ENCODE measurements at places on chromosomes 2 and 18.

GRCh38 chr2:48541666-48542389, 11.9 kb downstream of the STON1 start:
- DNase-seq: no peak

DNA sequence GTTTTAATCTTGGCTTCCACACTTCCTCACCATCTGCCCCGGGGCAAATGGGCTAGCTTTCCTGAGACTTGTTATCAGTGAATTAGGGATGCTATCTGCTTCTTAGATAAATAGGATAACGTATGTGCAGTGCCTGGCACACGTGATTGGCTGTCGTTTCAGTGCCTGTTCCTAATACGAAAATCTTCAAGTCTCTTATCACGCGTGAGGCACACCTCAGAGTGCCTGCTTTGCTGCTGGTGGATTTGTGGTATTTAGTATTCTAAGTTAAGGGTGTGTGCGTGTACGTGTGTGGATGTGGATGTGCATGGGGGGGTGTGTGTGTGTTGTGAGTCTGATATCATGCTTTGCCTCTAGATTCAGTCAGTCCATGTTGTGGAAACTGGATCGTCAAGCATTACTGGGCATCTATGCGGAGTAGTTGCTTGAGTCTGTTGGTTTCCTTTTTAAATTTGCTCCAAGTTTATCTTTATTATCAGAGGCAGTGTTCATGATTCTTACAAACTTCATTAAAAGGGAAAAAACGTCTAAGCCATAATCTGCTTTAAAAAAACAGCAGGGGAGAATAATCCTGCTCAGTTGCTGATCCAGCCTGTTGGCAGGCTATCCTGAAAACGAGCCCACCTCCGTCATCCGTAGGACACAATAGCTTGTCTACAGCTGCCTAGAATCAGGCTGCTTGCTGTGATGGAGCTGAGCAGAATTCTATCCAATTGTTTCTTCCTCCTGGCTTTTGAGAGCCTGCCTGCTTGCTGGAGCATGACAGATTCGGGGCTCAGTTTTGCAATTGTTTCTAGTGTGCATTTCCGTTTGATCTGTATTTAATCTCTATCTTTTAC, 6.6 kb downstream of the SH3RF3 start:
- DNase-seq: no peak

DNA sequence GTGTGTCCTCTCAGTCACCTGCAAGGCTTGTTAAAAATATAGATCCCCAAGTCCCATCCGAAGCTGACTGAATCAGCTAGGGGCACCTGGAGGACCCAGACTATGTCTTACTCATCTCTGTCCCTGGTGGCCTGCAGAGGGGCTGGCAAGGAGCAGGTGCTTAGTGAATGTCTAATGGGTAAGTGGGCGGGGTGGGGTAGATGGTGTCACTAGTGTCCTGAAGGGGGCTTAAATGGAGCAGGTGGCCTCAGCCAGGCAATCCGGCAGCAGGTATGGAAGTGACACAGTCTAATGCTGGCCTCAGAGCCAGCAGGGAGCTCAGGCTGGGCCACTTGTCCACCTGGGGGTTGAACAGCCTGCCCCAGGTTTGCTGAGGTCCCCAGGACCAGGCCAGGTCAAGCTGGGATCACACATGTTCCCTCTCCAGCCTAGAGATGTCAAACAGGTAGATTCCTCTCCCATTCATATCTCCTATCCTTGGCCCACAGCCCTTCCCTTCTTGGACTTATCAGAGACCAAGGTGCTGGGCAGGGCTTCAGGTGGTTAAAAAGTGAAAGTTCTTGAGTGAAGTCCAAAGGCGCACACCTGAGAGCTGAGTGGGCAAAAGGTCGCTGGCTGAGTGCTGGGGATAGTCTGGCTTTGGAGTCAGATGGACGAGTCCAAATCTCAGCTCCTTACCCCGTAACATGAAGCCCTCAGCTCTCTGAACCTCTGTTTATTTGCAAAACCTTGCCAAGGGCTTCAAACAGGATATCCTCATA, 1.7 kb downstream of the STEAP3 start:
- DNase-seq: no peak

DNA sequence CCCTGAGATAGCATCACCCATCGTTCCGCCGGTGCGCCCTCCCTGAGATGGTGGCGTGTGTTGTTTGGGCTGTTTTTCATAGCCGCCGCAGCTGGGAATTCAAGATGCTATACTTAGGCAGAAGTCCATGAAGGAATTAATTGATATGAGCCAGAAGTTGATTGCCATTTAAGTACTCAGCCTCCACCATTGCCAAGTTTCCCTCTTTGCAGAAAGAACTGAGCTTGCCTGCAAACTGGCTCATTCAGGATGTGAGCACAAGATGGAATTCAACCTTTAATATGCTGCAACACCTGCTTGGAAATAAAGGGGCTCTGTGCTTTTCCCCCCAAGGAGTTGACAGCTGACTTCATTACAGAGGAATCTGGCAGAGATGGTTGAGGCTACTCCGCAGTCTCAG, 295.5 kb downstream of the ZNF521 start:
- no peak for DNase-seq

DNA sequence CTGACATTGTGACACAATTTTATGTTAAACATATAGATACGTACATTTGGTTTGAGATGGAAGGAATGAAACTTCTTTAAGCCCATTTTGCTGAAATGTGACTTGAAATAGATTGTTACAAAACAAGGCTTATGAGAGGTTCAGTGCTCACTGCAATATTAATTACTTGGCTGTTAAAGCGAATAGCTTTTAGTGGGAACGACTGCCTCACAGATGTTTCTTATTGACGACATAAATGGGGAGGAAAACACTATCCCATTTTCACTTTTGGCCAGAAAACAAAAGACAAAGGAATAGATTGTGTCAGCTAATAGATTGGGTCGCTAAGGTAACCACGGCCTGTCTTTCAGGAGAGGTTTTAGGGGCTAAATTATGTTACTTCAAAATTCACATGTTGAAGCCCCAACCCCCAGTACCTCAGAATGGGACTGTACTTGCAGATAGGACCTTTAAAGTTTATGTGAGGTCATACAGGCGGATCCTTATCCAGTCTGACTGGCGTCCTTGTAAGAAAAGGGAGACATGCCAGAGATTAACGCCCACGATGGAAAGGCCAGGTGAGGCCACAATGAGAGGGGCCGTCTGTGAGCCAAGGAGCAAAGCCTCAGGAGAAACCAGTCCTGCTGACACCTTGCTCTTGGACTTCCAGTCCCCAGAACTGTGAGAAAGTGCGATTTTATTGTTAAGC, 10.8 kb downstream of the INPP1 start:
- DNase-seq: no peak

DNA sequence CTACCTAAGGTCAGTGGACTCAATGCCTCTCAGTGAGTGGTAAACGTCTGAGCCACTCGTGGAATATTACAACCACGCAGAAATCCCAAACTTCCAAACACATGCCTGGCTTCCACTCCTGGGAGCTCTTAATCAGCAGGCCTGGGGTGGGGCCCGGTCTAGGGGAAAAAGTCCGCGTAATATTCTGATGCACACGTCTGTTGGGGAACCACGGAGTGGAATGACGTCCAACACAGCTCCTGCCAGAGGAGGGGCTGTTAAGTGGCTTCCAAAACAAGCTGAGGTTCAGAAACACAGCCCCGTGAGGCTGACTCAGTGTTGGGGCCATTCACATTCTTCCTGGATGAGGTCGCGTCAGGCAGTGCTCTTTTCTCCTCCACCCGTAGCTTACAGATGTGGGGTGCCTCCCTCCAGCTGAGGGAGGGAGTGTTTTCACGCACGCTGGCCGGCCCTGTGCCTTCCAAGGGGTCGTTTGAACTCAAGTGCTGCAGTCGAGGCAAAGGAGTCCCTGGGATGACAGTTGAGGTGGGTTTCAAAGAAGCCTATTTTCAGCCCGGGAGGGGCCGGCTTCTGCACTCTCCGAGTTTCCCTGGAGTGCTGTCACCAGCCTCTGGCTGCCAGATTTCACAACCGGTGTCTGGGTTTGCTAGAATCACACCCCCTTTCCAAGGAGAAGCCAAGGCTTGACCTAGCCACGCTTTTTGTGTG, 73.1 kb downstream of the ACKR3 start:
- DNase-seq: peak; percentile 86

DNA sequence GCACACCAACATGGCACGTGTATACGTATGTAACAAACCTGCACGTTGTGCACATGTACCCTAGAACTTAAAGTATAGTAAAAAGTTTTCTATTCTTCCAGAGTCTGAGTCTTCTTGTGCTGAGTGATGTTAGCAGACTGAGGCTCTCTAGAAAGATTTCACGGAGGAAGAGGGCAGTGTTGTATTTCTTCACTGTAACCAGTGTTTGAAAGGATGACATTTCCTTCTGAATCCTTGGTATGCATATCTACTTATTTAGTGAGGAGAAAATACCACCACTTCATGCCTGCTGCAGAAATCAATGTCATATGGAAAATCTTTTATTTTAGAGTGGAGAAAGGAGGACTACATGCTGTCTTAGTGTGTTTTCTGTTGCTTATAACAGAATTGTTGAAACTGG, 357.1 kb downstream of the CCDC85A start:
- DNase-seq: no peak

- DNase-seq: no peak
Observed at GRCh38 chr2:150612957-150613710, 125.7 kb upstream of the RND3 start.

DNA sequence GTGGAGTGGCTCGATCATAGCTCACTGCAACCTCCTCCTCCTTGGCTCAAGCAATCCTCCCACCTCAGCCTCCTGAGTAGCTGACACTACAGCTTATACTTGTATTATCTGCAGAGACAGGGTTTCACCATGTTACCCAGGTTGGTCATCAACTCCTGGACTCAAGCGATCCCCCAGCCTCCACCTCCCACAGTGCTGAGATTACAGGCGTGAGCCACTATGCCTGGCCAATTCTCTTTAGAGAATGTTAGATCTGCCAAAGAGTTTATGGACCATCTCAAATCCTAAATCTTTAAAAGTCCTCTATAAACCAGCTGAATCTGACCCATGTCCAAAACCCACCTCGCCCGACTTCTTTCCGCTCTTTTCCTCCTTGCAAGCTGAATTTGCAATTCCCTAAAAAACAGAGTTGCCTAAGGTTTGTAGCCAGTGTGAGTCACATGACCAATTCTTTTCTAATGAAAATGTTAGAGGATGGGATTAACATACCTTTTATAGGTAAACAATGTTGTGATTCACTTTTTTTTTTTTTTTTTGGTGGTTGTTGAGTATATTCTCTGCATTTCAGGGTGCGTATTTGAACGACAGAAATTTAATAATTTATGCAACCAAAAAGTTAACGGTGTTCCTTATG, 2.4 kb upstream of the PMAIP1 start:
- no peak for DNase-seq

GRCh38 chr2:128448331-128449225, 129.9 kb upstream of the HS6ST1 start:
- DNase-seq: no peak

GRCh38 chr2:216554286-216554685, 55.6 kb downstream of the RPL37A start:
- no peak for DNase-seq

GRCh38 chr2:53697092-53697491, 70.5 kb upstream of the CHAC2 start:
- DNase-seq: no peak

DNA sequence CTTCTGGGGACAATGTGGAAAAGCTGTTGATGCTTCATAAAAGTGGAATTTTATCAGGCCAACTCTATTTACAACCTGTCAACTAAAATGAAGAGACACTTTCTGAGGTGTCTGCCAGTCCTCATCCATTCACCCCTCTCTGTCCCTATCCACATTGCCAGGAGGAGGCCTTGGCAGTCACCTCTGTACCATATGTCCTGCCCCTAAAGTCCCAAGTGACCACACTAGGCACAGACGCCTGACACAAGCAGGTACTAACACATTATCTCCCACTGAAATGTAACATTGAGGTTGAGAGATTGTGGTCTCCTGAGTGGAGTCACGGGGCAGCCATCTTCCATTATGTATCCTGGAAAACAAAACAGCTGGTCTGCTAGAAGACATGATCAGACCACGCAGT, 71.4 kb downstream of the OSBPL1A start:
- DNase-seq: no peak
